HT1080 (cell line): ENCODE measurements at places on chromosomes 5 and 9. TPM values are rescaled to one million over a fixed set of nuclear protein-coding genes. Genes with fewer than 3 reads are reported as not detected.
A peak's percentile ranks its signal among the peaks of the same experiment; 100 is the strongest.

DNA sequence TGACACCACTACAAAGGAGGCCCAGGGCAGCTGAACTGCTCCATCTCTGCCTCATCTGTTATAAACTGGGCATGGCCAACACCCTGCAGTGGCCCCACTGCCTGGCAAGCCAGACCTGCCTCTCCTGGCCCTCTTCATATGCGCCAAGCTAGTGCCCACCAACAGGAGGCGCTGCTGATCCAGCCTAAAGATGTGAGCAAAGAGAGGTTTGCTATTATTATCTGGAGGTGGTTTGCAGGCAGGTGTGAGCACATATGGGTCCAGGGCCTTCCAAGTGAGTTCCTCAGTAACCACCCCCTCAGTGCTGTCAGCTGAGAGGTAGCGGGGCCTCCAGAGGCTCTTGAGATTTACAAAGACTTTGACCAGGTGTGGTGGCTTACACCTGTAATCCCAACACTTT lies 232.2 kb downstream of the SYK start:
- peak; percentile 32 for DNase-seq

The OR13C2 gene
- not detected in 2 replicates for total RNA-seq

The ARSK gene
- total RNA-seq, result 7.0 and 9.2 TPM in 2 replicates

The DRD1 gene
- total RNA-seq, result not detected in 2 replicates

- DNase-seq, result no peak
These were observed 616.6 kb downstream of the PDE4D start for GRCh38 chr5:59276917-59277372.

DNA sequence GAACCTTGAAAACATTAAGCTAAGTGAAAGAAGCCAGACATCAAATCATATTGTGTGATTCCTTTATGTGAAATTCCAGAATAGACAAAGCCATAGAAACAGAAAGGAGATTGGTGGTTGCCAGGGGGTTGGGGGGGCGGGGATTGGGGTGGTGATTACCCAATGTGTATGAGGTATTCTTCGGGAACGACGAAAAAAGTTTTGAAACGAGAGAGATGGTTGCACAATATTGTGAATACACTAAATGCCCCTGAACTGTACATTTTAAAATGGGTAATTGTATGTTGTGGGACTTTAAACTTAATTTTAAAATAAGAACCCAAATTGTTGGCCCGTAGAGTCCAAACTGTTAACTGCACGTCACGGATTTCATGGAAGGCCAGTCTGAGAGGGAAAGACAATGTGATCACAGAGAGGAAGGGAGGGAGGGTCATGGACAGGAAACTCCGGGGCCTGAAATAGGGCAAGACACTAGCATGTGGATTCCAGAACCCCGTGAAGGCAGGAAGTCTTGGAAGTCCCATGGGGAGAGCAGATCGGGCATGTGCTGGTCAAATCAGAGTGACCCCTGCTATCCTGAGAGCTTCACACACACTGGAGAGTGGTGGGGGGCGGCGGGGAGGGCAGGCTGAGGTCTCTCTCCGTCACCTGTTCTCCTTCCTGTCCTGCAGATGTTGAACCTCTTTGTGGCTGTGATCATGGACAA lies 218.4 kb downstream of the CACNA1B start:
- no peak for DNase-seq
